ENCODE measurements at places on chromosomes 3 and 15. TPM values are rescaled to one million over a fixed set of nuclear protein-coding genes. Genes with fewer than 3 reads are reported as not detected.

GRCh38 chr3:30688776-30689641, 82.6 kb downstream of the TGFBR2 start:
- DNase-seq, result no peak

DNA sequence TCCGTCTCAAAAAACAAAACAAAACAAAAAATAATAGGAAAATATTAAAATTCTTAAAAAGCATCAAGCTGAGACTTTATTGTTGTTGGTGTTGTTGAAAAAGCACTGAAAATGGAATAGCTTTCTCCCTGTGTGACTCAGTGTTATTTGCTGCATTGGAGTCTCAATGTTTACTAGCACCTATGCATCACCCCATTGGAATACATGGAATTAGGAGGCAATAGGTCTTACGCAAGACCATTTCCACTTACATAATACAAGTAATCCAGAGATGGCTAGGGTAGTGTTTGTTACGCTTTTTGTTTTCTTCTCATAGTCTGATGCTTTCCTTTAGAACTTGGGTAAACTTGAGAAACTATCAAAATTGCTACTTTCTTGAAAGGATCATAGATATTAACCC, 15.2 kb downstream of the GXYLT2 start:
- no peak for DNase-seq

- no peak for DNase-seq
These were observed 57.3 kb upstream of the MYRIP start for GRCh38 chr3:39752019-39752637.

- DNase-seq, result no peak
These were observed 459.6 kb downstream of the NSUN3 start for GRCh38 chr3:94522488-94522887.

DNA sequence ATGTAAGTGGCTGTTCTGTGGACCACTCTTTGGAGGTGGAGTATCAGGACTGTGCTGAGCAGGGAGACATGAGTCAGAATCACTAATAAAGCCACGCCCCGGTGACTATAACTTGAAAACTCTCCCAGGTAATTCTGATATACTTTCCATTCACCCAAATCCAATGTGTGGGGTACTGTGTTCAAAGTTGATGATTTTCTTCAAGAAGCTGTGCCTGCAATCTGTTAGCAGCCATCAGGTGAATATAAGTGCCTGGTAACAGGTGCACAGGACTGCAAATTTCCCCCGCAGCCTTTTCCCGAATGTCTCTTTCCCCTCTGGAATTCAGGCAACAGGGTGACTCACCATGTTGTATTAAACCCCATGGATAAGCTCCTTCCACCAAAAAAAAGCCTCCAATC, 17.0 kb downstream of the MAGI1 start:
- no peak for DNase-seq

- DNase-seq, result no peak
These were observed 126.1 kb downstream of the LRRK1 start for GRCh38 chr15:101045236-101045646.

DNA sequence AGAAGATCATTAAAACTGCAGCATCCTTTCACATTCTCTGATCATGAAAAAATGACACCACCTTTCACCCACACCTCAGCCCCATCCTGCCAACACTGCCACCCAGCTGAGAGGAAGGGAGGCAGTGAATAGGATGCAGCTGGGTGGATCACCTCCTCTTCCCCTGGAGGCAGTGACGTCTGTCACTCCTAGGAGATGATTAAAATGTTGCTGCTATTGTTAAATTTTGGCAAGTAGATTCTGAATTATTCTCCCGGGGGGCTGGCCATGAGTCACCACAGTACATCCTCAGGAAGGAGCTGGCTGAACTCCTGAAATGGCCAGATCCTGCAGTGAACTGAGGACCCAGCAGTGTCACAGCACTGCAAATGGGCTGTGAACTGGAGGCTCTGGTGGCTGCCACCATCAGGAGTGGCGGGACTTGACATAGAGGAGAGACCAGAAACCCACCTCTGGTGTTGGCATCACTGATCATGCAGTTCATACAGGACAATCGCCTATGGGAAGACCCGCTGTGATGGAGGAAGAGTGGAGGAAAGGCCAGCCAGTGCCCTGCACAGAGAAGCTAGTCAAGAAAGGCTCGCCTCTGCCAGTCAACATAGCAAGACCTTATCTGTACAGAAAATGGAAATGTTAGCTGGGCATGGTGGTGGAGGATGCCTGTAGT, 199.1 kb downstream of the FAM43A start:
- DNase-seq, result no peak

DNA sequence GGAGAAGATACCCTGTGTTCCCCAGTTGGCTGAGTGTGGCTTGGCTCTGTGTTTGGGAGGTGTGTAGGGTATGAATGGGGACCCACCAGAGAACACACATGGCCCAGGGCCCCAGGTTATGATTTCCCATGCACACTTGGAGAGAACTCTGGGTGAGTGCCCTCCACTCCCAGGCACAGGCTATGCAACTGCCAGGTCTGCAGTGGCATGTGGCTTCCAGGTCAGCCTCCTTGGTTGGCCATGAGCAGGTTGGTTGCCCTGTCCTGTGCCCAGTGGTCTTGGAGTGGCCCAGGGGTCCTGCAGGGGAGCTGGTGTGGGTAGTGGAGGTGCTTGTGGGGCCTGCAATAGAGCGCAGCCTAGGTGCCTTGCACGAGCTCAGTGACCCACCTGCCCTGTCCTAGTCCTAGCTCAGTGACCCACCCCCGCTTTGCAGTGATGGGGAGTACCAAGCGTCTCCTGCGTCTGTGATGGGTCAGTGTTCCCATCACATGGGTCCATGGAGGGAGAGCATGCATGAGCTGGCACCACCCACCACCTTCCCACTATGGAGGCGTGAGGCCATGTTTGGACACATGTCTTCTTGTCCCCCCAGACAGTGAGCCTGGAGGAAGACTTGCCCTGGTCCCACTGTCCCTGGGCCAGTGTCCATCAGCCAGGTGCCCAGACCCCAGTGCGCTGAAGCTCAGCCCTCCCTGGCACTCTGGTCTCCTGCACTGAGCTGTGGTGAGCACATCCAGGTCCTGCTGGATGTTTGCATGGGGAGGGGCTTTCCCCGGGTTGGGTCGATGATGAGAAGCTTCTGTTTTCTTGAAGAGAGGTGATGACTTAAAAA, 217.3 kb downstream of the SNRPN start:
- DNase-seq, result no peak

DNA sequence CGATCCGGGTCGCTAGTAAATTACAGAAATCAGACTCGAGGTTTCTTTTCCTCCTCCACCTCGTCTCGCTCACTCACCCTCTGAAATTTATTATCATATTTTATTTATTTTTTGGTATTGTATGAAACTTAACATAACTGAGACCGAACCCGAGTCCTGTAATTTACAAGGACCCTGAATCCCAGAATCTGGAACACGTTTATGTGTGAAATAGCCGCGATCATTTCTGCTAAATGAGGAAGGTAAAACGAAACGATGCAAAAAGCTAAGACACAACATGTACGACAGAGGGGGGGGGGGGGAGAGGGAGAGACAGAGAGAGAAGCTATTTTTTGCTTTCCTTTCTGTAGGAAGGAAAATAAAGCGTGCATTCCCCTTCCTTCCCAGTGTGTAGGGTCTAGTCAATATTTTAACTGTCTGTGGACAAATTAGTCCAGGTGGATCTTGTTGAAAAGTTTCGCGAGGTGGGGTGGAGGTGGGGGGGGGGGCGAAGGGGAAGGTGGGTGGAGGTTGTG, 1.6 kb downstream of the BBX start:
- peak; percentile 12 for DNase-seq

DNA sequence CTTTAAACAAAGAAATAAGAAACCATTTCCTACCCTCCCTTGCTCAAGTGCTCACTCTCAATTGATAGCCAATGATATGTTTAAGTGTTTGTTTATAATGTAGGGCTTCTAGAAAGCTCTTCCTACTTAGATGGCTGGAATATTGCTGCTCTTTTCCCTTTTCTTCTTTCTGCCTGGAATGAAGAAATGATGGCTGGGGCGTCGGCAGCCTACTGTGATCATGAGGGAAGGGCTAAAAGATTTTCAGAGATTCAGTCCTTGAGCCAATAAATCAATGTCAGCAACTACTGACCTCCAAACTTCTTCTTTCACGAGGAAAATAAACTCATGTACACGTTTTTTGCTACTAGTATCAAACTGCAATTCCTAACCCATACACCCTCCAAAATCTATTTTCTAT, 2.1 kb upstream of the GPR27 start:
- DNase-seq, result no peak

GRCh38 chr3:13391308-13391707, 28.8 kb downstream of the NUP210 start:
- DNase-seq, result peak; percentile 41

GRCh38 chr15:101525087-101525669, 35.7 kb upstream of the PCSK6 start:
- DNase-seq, result no peak

GRCh38 chr3:88195951-88196434, 46.2 kb downstream of the C3orf38 start:
- peak; percentile 78 for DNase-seq

DNA sequence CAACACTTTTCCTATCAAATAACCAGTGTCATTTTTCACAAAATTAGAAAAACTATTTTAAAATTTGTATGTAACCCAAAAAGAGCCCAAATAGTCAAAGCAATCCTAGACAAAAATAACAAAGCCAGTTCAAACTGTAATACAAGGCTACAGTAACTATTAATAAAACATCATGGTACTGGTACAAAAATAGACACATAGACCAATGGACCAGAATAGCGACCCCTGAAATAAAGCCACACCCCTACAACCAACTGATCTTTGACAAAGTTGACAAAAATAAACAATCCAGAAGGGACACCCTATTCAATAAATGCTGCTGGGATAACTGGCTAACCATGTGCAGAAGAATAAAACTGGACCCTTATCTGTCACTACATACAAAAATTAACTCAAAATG, 19.9 kb downstream of the TM4SF18 start:
- no peak for DNase-seq

GRCh38 chr3:127720985-127721935, 48.5 kb downstream of the ABTB1 start:
- no peak for DNase-seq

GRCh38 chr3:16171825-16172224, 2.7 kb upstream of the GALNT15 start:
- no peak for DNase-seq

DNA sequence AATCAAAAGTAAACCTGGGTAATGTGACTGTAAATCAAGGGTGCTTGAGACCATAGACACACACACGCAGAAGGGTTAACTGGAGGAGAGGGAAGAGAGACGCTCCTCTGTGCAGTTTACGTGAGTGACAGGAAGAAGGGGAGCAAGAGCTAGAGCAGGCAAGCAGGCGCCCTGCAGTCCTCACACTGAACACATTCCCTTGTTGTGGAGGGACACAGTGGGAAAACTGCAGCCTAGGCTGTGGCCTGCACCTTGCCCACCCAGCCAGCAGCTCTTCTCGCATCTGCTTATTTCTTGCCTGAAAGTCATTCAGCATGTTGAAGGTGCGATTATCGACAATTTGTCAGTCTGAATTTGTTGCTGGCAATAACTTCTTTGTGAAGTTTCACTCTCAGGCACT, 24.2 kb downstream of the SOX2 start:
- no peak for DNase-seq

- DNase-seq, result peak; percentile 74
These were observed 611 bp upstream of the BNIP2 start for GRCh38 chr15:59689626-59690236.

- peak; percentile 15 for DNase-seq
These were observed at the start of gene RARB for GRCh38 chr3:25427942-25428788. TSS of gene RARB (plus strand) at chr3:25428263. CDS start at chr3:25428732, 469 bp downstream.

GRCh38 chr15:95371664-95372063, 958.8 kb upstream of the NR2F2 start:
- DNase-seq, result no peak

DNA sequence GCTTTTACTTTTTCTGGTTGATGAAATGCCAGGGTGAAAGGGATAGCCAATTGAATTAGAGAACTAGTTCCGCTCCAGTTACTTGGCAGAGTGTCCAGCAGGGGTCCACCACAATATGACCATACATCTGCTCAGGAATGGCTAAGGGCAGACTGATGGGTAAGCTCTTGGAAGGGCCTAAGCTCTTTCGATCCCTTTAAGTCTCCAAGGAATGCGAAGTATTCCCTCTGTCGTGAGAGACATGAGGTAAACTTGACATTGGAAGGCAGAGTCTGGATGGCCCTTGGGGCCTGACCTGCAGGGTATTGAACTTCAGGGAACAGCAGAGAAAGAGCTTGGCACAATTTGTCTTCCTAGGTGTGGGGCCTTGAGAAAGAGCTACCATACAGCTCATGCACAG, 805.8 kb downstream of the PLOD2 start:
- DNase-seq, result no peak

GRCh38 chr3:65033576-65033975, 345.8 kb upstream of the ADAMTS9 start:
- no peak for DNase-seq

- peak; percentile 16 for DNase-seq
These were observed 28.5 kb downstream of the MFSD1 start for GRCh38 chr3:158830391-158830790.

DNA sequence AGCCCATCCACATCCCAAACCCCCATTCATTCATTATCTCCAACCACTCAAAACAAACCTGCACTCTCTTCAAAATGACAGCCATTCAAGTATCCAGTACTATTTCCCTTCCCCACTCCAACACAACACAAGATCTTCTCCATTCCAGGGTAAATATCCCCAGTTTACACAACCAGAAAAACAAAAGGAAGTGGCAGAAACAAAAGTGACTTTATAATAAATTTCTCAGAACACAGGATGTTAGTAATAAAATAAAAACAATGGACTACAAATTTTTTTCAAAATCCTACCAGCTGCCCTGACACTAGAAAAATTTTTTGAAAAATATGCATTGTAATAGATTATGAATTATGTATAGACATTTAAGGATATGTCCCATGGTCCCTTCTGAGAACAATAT, 14.2 kb downstream of the CPA3 start:
- DNase-seq, result no peak

The FBXW12 gene
- 0.16 TPM for total RNA-seq

The GPR160 gene
- total RNA-seq, result 11.1 TPM

The PTH1R gene
- total RNA-seq, result not detected

The SLC26A6 gene
- 38.5 TPM for total RNA-seq

The UBR1 gene
- 26.8 TPM for total RNA-seq

The MOBP gene
- not detected for total RNA-seq

The CALML4 gene
- 9.2 TPM for total RNA-seq

The NR1I2 gene
- total RNA-seq, result 0.27 TPM

The GMPS gene
- 154 TPM for total RNA-seq

The PLD1 gene
- 1.2 TPM for total RNA-seq

The PYGO1 gene
- total RNA-seq, result not detected

The SEMA5B gene
- total RNA-seq, result not detected

Measured in activated CD4-positive, alpha-beta T cell treated with anti-CD3 and anti-CD28 coated beads for 36 hours (primary cell).